Activated CD4-positive, alpha-beta T cell treated with anti-CD3 and anti-CD28 coated beads, Interleukin-2, amount 50 U/mL, for 4 hours (primary cell): ENCODE measurements at places on chromosomes 3 and 15.
A peak's percentile ranks its signal among the peaks of the same experiment; 100 is the strongest.

GRCh38 chr3:169172535-169172934 lies 491.0 kb downstream of the MECOM start:
- DNase-seq = no peak

GRCh38 chr3:120093911-120094775 lies at the start of gene GSK3B:
Gene GSK3B (minus strand): TSS chr3:120094447. CDS start chr3:120093434, 1,013 bp downstream.
- DNase-seq = peak; percentile 98

GRCh38 chr3:15923640-15924405 lies 126.0 kb upstream of the ANKRD28 start:
- DNase-seq = no peak

DNA sequence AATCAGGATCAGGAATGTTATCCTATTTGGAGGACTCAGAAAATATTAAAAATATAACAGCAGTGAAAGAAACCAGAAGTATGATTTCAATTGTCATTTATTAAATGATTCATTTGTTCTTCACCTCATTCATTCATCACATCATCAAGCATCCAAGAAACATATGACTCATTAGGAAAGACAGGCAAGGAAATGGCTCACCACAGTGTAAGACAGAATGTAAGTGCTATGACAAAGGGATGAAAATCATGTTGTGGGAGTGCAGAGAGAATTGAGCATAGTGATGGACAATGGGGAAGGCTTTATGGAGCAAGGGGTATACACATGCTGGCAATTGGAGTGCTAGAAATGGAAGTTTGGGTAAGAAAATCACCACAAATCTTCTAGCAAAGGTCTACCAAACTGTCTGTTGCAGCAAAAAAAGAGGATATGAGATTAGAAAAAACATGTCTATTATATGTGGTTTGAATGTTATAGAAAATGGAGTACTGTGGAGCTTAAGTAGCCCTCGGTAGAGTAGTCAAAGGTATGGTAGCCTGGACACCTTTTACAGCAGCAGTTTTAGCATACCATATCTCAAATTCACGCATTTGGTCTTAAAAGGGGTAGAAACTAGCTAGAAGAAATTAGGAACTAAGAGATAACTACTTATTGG lies 111.1 kb upstream of the GPR149 start:
- no peak for DNase-seq

DNA sequence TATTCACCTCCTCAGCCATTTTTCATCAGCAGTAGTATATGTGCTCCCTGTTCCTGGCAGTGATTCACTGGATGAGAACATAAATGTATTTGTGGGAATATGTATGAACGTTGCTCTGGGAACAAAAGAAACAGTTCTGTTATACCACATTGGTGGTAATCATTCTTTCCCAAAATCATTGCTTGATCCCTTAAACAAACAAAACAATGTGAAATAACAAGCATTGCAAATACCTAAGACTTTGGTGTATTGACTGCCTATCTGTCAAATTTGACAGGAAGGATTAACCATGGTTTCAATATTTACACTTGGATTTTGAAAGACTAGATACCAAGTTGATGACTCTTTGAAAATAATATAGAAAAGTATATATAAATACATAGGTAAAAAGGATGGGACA lies 284.1 kb downstream of the FHIT start:
- no peak for DNase-seq
